NCI-H774 (cell line): ENCODE measurements at places on chromosomes 2 and 18.

- no peak for DNase-seq
These were observed 227.2 kb upstream of the SETBP1 start for GRCh38 chr18:44453505-44453904.

GRCh38 chr2:17363846-17364245 is 154.4 kb downstream of the RAD51AP2 start:
- no peak for DNase-seq

GRCh38 chr2:96831679-96832078 is 12.1 kb downstream of the ANKRD23 start:
- no peak for DNase-seq

DNA sequence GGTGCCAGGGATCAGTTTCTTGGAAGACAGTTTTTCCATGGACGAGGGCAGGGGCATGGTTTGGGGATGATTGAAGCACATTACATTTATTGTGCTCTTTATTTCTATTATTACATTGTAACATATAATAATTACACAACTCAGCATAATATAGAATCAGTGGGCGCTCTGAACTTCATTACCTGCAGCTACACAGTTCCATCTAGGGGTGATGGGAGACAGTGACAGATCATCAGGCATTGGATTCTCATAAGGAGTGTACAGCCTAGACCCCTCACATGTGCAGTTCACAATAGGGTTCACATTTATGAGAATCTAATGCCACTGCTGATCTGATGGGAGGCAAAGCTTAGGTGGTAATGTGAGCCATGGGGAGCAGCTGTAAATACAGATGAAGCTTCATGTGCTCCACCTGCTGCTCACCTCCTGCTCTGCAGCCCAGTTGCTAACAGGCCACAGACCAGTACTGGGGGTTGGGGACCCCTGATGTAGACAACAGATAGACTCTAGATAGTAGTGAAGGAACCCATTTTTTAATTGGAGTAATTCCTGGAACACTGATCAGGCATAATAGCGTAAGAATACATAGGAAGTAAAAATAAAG is 41.5 kb upstream of the MC4R start:
- no peak for DNase-seq

GRCh38 chr2:20143263-20143662 is 81.7 kb downstream of the SDC1 start:
- no peak for DNase-seq

GRCh38 chr2:239731422-239731821 is 293.7 kb downstream of the NDUFA10 start:
- no peak for DNase-seq

GRCh38 chr18:30139631-30140287 is 902.8 kb downstream of the DSC3 start:
- DNase-seq, result no peak

DNA sequence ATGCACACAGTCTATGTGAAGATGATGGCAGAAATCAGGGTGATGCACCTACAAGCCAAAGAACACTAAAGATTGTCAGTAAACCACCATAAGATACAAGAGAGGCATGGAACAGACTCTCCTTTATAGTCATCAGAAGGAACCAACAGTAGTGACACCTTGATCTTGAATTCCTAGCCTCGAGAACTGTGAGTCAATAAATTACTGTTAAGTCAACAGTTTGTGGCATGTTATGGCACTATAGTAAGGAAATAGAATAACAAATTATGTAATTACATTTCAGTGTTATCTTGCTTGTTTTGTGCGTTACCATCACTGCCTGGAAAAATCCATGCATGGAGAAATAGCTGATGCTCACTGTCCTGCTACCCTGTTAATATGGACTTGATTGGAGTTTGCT is 110.2 kb upstream of the LRP1B start:
- DNase-seq, result no peak

DNA sequence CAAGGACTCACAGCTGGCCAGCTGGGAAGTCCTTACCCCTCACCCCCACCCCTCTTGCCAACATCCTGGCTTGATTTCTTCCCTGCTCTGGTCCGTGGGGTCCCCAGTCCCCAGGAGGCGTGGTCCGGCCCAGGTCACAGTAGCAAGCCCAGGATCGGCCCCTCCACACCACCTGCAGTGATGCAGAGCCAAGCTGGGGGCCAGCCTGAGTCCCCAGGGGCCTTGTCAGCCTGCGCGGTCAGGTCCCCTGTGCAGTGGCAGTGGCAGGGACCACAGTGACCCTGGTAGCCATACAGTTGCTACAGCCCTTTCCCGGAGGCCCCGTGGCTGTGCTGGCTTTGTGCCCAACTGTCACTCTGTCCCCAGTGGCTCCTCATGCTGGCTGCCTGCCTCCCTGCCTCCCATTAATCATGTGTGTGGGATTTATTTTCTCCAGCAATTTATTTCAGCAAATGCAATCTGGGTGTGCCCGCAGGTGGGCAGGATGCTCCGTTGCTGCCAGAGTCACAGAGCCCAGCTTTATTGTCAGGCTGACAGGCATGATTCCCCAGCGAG is 8.8 kb upstream of the PRSS56 start:
- no peak for DNase-seq

DNA sequence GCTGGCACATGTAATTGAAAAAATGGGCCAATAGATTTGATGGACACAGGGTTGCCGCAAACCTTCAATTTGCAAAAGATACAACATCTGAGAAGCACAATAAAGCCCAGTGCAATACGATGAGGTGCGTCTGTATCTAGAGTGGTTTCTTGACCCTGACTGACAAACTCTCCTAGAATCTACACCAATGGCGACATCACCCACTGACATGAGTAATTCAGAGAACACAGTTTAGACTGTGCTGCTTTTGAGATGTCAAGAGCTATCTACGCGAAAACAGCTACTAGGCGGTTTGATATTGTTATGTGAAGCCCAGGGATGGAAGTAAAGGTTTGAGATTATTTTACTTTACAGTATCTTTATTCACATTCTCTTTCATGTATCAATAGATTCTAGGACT is 104.9 kb downstream of the EIPR1 start:
- no peak for DNase-seq

DNA sequence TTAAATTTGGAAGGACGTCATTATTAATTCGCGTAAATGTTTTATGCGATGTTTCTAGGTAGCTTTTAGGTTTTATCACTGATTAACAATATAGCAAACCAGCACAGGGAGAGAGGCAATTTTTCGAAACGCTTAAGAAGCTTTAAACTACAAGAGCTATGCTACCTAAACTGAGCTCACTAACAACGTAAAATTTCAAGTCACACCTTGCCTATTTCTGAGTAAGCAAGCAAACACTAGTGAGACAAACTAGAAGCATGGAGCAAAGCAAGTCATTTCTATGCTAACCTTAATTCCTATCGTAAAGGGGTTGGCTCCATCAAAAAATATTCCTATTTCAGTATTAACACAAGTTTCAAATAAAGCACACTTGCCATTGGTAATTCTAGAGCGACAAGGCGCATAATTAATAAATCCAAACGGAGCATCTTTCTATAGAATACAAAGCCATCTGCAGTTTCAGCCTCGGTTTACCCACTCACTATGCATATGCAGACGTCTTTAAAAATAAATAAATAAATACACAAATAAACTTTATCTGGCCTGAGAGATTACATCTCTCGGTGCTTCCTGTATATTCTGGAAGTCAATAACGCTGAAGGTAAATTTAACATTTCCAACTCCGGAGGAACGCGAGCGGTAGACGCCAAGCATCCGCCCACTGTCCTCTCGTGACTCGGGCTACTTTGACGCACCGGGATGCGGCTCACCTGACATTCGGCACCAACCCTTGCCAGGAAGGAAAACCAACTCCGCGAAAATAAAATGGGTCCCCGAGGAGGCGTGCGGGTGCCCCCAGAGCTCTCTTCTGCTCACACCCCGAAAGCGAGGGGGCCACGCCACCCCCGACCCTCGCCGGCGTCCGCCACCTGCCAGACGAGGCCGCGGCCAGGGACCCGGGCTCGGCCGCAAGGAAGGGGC is 947 bp downstream of the ITSN2 start:
- peak; percentile 26 for DNase-seq

- no peak for DNase-seq
These were observed 26.3 kb downstream of the RMC1 start for GRCh38 chr18:23529604-23530003.

DNA sequence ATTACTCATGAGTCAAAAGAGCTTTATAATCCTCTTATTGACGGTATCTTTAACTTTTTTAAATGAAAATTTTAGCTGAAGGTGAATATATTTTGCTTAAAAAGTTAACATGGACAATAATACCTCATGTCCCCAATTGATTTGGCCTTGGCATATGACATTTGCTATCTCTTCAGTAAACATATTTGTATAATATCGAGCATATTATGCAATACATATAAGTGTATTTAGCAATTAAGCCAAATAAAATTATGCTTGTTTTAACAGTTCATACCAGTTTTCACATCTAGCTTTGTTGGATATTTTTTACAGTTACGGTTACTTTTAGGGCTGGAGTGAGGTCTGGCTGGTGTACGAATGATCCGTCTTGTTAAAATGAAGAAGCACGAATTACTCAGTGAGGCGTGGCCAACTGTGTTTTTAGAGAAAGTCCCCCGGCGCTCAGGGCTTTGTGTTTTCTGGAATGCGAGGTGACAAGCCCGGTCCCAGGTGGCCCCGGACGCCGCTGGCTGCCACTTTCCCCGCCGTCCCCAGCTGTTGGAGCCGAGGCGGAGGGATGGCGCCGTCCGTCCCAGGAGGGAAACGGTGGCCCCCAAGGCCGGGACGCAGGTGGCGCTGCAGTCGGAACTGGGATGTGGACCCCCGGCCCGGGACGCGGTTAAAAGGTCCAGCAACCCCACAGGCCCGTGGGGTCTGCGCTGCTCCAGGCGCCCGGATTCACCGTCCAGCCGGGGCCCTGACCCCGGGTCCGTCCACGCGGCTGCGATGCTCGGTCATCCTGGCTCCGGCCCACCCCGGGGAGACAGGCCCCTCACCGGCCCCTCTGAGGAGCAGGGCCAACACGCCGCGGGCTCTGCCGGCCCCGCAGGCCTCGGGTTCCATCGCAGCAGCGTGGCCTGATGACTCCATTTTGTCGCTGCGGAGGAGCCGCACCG is 41.3 kb downstream of the TMEM18 start:
- no peak for DNase-seq

DNA sequence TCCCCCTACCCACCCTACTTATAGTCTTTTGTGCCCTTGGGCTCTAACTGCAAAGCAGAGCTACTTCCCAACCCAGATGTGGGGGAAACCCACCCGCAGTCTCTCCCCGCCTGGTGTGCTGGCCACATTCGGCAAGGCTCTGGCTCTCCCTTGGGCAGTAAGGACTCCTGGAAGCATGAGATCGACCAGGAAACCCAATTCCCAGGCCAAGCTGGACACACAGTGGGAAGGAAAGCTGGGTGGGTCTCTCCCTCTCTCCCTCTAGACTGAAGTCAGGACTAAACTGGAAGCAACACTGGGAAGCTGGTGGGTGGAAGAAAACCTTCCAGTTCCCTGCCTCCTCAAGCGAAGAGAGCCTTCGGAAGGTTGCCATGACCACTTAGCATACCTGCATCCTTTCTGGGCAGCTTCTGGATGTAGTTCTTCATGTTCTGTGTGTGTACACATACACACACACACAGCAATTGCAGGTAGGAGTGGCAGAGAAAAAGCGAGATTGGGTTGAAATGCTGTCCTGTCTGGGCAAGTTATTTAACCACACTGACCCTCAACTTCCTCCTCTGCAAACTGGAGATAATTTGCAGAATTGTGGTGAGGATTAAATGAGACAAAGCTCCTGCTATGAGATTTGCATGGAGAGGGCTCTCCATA is 33.9 kb downstream of the ZBTB7C start:
- no peak for DNase-seq

DNA sequence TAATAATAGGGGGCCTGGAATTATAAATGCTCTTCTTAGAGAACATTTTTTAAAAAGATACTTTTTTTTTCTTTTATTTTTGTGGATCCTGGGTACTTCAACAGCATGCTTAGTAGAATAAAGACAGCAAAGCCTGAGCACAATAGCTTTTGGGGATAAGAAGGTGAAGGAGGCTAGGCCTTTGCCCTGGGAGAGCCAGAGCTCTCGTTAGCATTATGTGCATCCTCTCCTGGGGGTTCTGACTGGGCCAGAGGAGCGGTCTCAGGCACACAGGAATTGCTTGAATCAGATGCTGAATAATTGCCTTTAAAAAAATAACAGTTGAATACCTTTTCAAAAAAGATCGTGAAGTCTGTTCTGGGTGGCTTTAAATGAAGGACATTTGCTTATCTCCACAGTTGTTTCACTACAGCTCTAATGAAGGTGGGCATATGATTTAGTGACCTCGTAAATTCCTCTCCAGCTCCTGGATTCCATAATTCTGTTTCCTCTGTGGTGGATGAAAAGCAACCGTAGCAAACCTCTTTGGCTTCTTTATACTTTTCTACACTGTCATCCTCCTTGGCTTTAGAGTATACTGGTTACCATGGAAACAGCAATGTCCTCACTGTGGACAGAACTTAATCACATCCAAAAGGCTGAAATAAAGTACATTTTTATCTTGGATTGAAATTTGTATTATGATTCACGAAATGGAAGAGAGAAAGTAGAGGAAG is 133.8 kb downstream of the MAIP1 start:
- no peak for DNase-seq

DNA sequence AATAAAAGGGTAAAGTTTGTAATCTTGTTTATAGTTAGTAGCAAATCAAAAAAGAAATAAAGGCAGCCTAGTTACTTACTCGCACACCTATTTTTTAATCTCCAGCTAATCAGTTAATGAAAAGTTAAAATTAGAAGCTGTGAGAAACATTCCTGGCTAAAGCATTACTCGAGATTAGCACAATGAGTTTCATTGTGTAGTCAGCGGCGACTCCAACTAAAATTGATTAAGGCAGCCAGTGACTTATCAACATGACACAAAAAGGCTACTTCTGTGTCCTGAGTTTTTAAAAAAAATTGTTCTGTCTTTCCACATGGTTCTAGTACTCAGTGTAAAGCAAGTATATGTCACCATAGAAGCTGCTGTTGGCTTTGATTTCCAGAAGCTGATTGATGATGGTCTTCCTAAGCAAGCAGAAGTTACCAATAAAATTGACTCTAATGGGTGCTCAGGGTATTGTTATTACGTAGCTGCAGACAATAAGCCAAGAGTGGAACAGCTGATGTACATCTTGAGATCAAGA is 159.2 kb downstream of the CPS1 start:
- no peak for DNase-seq

GRCh38 chr18:65735155-65735554 is 15.7 kb upstream of the CDH7 start:
- no peak for DNase-seq

- no peak for DNase-seq
These were observed 1.6 kb downstream of the CDH2 start for GRCh38 chr18:28175150-28175929.

DNA sequence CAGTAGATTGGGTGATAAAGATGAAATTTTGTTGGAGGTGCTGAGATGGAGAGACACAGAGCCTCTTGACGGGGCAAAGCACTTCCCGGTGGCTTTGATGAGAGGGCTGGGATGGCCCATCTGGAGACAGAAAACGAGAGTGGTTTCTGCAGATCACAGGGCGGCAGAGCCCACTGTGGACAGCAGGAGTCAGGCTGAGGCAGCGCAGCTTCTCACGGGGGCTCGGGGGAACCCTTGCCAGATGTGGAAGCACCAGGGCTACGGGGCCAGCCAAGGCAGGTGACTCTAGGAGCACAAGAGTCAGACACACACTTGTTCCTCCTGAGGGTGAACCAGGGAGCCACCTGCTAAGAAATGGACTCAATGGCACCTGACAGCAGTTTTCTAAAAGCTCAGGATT is 78.5 kb downstream of the TPO start:
- no peak for DNase-seq
